ENCODE measurements at places on chromosomes 13 and 19.

- DNase-seq: peak; percentile 99
Observed at GRCh38 chr19:15125232-15126067, 18.2 kb downstream of the SYDE1 start.

DNA sequence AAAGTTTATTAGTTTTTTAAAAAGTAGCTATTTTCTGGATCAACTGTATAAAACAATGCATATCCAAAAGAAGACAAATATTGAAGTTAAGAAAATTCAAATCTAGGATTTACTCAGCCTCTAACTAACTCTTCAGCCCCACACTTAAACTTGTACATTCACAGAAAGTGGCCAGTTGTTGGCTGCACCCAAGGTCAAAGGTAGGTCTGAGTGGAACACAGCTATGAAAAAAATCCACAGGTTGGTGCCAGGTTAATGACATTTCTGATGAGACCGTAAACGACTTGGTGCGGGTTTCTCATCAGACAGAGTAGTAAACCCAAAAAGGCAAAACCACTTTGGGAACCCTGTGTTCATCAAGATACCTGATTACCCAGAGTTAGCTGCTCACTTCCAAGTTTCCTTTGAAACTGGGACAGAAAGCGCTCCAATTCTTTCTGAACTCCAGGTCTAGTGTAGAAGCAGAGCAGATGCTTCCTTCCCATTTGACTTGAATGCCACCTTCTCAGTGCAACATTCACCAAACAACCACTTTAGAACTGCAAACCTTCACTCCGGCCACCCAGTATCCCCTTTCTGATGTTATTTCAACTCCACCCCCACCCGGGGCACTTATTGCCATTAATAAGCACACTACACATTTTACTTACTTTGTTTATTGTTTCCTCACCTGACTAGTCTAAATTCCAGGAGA lies 208.3 kb upstream of the STARD13 start:
- DNase-seq: no peak

DNA sequence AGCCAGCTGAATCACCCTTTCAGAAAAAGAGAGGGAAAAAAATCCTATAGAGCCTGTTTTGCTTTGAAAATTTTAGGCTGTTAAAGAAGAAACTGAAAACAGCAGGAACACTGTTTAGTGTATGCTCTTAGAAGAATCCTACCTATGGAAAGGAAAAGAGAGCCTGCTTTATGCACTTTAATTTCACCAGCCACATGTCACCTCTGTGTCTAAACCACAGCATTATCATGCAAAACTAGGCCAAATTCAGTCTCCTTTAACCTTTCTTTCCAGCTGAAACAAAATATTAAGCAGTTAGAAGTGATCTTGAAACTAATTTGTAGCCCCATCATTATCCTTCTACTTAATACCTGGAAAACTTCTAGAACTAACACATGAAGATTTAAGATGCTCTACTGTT lies 97.2 kb upstream of the MAB21L1 start:
- DNase-seq: no peak

GRCh38 chr13:86765462-86765861 lies 905.7 kb upstream of the SLITRK5 start:
- no peak for DNase-seq

DNA sequence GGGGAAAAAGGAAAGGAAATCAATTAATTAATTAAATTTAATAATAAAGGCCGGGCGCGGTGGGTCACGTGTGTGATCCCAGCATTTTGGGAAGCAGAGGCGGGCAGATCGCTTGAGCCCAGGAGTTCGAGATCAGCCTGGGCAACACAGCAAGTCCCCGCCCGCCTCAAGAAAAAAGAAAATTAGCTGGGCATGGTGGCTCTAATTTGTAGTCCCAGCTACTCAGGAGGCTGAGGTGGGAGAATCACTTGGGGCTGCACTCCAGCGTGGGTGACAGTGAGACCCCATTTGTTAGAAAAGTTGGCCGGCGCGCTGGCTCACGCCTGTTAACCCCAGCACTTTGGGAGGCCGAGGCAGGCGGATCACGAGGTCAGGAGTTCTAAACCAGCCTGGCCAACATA lies 733 bp upstream of the CD320 start:
- no peak for DNase-seq

Measured in astrocyte of the hippocampus (primary cell).